ENCODE measurements at places on chromosomes 12 and 14. TPM values are rescaled to one million over a fixed set of nuclear protein-coding genes. Genes with fewer than 3 reads are reported as not detected.

DNA sequence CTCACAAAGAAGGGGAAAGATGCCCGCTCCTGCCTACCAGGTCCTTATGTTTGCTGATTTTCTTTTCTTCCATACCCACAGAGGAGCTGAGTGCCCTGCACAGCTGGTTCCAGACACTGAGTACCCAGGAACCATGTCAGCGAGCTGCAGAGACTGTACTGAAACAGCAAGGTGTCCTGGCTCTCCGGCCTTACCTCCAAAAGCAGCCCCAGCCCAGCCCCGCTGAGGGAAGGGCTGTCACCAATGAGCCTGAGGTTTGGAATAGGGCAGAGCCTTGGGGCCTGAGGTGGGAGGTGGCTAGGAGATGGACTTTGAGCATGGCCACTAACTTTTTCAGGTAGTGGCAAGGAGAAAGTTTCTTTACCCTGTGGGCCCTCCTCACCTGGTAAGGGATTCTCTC lies 2.3 kb downstream of the MARS1 start:
- peak; percentile 44 for DNase-seq

IL26 gene
- total RNA-seq: not detected

GRCh38 chr14:69039288-69039628 lies 60.2 kb upstream of the ACTN1 start:
- DNase-seq: no peak

RPAP3 gene
- 21.0 TPM for total RNA-seq

DNA sequence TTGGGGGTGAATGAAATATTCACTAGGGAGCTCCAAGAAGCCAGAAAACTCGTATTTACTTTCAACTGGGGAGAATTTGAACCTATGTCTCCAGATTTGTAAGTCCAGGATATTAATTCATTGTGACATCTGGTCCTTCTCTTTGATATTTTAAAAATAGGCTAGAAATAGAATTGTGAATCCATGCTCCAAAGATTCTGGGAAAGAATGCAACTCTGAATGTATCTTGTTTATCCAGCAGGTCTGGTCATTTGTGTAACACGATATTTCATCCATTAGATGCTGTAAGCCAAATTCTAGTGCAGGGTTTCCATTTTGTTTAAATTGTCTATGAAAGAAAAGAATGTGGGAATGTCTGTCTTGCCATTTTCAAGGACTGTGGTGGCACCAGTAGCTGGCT lies 334.7 kb downstream of the BMP4 start:
- no peak for DNase-seq

- DNase-seq: no peak
These were observed 312.3 kb downstream of the ATP23 start for GRCh38 chr12:58253663-58254062.

- no peak for DNase-seq
These were observed 13.5 kb downstream of the SLC11A2 start for GRCh38 chr12:51012570-51013236.

GRCh38 chr14:63598807-63599206 lies 42.9 kb downstream of the WDR89 start:
- no peak for DNase-seq

DNA sequence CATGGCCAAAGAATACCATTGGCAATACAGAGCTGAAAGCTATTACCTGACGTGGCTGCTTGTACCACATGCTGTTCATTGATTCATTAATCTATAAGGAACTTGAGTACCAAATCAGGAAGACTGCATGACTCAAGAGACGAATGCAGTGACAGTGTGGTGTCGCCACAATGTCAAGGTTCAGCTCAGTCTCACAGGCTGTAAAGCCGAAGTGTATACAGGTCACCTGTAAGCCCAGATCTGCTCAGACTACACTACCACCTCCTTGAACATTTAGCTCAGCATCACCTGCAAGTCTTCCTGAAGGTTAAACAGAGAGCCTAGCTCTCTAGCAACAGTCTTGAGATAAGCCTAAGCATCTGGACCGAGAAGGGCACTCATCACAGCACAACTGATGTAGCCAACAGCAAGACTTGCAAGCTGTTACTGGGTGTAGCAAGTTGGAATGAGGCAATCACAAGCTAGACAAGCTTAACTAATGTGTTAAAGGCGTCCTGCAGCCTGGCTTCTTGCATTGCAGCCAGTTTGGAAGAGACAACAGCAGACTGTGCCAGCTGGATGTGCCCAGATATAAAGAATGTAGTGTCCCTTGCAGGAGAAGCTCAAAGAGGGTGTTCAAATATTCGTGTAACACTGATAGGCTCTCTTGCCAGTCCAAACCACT lies 21.0 kb downstream of the TMTC1 start:
- no peak for DNase-seq

KLHL33 gene
- total RNA-seq: 0.35 TPM

DNA sequence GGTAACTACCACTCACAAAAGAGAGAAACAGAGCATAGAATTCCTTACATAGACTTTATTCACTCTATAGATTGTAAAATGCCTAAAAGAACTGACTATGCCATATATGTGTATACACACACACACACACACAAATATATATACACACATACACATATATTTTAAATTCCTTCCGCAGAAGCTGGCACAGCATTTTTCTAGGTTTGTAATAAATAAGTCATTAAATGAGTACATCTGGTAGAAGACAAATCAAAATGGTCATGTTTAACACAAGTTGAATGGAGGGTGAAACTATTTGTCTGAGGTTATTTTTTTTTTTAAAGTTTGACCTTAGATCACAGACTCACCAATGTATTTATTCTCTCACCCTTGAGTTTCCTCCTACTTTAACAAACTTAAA lies 58.2 kb downstream of the CCER1 start:
- DNase-seq: no peak

- DNase-seq: no peak
These were observed 2.1 kb downstream of the WNK1 start for GRCh38 chr12:754473-754820.

DNA sequence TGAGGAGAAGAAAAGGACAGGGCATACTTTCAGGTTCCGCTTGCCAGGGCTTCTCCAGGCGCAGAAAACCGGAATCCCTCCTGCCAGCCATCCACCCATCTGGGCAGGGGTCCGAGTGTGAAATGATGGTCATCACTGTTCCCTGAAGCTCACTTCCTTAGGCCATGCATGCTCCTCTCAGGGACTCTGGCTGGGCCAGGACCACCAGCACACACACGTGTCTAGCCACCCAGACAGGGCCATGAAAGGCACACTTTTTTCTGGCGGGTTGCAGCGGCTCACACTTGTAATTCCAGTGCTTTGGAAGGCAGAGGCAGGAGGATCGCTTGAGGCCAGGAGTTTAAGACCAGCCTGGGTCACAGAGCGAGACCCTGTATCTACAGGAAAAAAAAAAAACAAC lies 1.5 kb downstream of the TCL1A start:
- DNase-seq: no peak

GRCh38 chr12:110058875-110059615 lies 10.7 kb upstream of the C12orf76 start:
- no peak for DNase-seq

- DNase-seq: no peak
These were observed 594.1 kb downstream of the NRXN3 start for GRCh38 chr14:78764240-78764639.

SYNE2 gene
- total RNA-seq: 61.4 TPM

PTPRQ gene
- 0.38 TPM for total RNA-seq

DNA sequence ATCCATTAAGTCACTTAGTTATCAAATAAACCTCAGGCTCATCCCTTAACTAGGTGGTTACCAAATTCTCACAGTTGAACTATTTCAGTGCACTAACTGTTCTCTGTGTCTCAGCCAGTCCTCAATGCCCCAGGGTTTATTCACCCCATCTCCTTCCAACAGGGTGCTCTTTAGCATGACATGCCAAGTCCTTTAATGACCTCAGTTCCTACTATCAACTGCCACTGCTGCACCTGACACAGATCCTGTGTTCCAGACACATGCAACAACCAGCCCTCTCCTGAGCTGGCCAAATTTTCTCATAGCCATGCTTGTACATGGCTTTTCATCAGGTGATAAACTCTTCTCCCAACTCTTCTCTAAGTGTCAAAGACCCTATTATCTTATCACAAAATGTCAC lies 80.0 kb downstream of the ATXN2 start:
- DNase-seq: no peak

- DNase-seq: no peak
These were observed 151.0 kb upstream of the SEL1L start for GRCh38 chr14:81684696-81685095.

- DNase-seq: no peak
These were observed 46.1 kb downstream of the RNFT2 start for GRCh38 chr12:116784238-116784612.

DNA sequence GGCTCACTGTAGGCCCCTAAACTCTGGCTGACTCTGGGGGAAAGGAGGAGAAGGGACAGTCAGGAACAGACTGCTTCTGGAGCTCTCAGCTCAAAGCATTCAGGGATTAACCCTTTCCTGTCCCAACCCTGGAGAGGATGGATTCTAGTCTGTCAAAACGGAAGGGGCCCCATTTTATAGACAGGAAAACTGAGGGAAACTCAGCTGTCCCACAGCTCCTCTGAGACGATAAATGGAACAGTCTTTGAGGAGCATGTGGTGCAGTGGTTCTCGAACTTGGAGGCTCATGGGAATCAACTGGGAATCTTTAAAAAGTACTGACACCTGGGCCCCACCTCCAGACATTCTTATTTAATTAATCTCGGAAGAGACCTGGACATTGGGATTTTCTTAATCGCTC lies 23.7 kb downstream of the SRRM4 start:
- no peak for DNase-seq

GRCh38 chr14:64760916-64761315 lies 56.7 kb downstream of the PLEKHG3 start:
- DNase-seq: no peak

All from cardiac septum (tissue), 1 donor.